ENCODE measurements at places on chromosomes 7 and 10. TPM values are rescaled to one million over a fixed set of nuclear protein-coding genes. Genes with fewer than 3 reads are reported as not detected.

DNA sequence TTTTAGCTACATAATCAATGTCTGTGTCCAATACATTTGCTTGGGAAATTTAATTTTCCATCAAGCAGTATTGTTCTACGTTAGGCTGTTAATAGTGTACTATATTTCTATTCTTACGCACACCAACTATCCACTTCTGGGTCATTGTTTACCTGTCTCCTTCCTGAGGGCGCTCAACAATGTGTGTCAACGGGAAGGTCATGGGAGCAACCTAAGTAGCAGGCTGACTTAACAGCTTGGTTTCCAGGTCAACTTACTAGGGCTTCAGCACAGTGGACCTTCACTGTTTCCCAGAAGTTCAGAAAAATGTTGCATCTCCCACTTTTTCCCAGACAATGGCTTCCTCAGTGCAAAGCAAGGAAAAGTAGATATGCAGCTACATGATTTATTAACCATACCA is 13.7 kb downstream of the THSD7A start:
- no peak for DNase-seq

- DNase-seq: no peak
Measured at GRCh38 chr10:115432188-115432819, 339.1 kb downstream of the ATRNL1 start.

DNA sequence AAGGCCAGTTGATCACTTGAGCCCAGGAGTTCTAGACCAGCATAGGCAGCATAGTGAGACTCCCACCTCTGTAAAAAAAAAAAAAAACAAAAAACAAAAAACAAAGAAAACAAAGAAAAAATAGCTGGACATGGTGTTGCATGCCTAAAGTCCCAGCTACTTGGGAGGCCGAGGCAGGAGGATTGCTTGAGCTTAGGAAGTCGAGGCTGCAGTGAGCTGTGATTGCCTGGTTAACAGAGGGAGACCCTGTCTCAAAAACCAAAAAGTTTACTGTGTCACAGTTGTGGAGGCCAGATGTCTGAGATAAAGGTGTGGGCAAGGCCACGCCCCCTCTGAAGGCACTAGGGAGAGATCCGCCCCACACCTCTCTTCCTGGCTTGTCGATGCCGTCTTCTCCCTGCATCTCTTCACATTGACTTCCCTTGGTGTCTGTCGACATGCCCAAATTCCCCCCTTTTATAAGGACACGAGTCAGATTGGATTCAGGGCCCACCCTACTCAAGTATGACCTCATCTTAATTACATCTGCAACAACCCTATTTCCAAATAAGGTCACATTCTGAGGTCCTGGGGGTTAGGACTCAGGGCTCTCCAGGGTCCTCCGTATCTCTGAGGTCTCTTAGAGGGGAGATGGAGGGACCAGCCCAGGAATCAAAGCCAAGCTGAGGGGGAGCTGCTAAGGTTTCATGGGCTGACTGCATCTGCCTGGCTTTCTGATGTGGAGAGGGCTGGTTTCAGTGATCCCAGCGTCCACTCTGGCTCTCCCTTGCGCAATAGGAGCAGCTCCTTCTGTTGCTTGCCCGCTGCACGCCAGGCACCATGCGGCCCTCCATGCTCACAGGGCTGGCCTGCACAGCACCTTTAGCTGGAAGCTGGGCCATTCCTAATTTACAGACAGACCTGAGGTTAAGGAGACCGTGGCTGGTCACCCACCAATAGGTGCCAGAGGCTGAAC is 23.1 kb downstream of the AGAP3 start:
- peak; percentile 67 for DNase-seq

DNA sequence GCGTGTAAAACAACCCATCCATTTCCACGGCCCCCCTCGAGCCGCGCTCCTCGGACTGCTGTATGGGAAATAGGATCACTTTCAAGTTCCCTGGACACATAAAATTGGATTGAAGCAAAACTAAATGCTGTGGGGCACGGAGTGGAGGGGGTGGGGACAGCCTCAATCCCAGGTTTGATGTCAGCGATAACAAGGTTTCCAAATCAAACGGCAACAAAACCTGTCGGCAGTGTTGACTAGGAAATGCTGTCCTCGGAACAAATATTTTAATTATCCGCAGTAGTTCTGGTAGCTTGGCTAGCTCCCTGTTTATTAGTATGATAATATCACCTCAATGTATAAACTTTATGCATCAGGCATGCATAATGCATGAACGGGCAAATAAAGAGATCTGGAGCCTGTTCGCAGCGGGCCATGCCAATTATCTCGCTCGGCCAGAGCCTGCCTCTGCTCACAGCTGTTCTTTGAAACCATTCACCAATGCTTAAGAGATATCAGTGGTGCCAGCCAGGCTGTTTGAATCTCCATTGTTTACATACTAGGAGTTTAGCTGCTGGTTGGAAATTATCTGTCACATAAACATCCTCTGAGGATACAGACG is 161.1 kb downstream of the PAXIP1 start:
- no peak for DNase-seq

DNA sequence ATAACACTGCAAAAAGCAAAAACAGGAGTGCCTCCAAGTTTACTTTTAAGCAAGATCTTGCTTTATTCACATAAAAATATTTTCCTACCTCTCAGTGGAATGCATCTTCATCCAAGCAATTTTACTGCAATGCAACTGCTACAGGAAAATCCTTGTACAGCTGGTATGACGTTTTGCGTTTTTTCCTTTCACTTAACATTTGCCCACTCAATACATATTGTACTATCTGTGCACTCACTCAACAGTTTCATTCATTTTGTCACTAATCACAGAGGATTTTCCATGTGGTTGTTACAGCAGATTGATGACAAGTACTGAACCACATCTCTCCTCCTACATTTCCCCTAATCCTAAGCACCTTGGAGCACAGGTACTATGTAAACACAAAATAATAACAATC is 222.0 kb upstream of the IMMP2L start:
- no peak for DNase-seq

GRCh38 chr7:35570937-35571336 is 124.0 kb downstream of the HERPUD2 start:
- no peak for DNase-seq

DNA sequence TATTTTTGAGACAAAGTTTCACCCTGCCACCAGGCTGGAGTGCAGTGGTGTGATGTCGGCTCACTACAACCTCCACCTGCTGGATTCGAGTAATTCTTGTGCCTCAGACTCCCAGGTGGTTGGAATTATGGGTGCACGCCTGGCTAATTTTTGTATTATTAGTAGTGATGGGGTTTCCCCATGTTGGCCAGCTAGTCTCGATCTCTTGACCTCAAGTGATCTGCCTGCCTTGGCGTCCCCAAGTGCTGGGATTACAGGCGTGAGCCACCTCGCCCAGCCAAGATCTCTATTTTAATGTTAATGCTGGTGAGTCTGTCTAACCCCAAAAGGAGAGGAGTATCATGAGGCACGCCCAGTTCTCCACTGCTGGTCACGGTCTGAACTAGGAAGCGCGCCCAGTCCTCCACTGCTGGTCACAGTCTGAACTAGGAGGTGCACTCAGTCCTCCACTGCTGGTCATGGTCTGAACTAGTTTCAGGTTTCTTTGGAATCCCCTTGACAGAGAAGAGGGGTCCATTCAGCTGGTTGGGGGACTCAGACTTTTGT is 5.6 kb upstream of the LRRC27 start:
- DNase-seq: no peak

GRCh38 chr10:79044036-79044632 is 24.6 kb upstream of the ZMIZ1 start:
- no peak for DNase-seq

GRCh38 chr10:27345455-27345920 is 104.9 kb upstream of the ACBD5 start:
- no peak for DNase-seq

DNA sequence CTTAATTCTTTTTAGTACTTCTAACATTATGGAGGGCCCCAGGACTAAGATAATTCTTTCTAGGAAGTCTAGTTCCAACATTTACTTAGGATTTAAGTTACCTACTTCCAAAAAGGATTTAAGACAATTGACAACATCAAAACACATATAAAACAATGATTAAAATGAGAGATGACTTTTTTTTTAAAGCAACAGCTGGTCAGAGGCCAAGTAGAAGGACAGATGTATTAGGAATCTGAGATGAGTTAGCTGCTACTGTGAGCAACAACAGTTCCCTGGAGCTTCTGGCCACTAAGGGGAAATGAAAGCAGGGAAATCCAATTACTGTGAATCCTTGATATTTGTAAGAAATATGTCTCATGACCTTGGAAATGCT is 222.3 kb downstream of the PHTF2 start:
- no peak for DNase-seq

- no peak for DNase-seq
Measured at GRCh38 chr10:108515821-108516220, 1351.3 kb upstream of the SORCS1 start.

GRCh38 chr10:90947030-90947960 is 26.4 kb upstream of the ANKRD1 start:
- no peak for DNase-seq

- no peak for DNase-seq
Measured at GRCh38 chr7:140448781-140449480, 30.4 kb downstream of the MKRN1 start.

DNA sequence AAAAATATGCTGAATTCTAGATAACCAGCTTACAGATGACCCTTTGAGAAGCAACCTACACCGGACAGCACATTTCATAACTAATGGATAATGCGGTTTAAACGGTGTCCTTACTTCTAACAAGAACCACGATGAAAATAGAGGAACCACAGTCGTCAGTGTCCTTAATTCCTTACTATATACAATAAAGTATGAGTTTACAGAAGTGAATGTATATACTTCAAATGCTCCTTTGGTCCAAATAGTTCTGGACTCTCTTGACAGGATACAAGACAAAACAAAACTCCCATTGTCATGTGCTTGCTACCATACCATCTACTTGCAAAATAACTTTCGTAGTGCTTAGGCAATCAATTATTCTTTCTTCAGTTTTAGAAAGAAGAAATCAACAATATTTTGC is 2.4 kb downstream of the NAMPT start:
- DNase-seq: no peak

GRCh38 chr10:103542764-103543616 is 49.5 kb downstream of the NEURL1 start:
- no peak for DNase-seq

FAM25A gene
- not detected for total RNA-seq

DKK1 gene
- total RNA-seq: not detected

VIPR2 gene
- 17.0 TPM for total RNA-seq

GATA3 gene
- 1.3 TPM for total RNA-seq

TFEC gene
- total RNA-seq: 1.6 TPM

Measured in Right ventricle myocardium inferior (tissue), 1 donor.